ENCODE measurements at places on chromosomes 6 and 20.
A peak's percentile ranks its signal among the peaks of the same experiment; 100 is the strongest.

GRCh38 chr6:151263967-151264366 is 24.2 kb downstream of the AKAP12 start:
- DNase-seq: no peak

- DNase-seq: no peak
Measured at GRCh38 chr6:15623276-15624116, 39.3 kb downstream of the DTNBP1 start.

GRCh38 chr20:20304942-20305341 is 63.0 kb upstream of the INSM1 start:
- DNase-seq: no peak

- DNase-seq: no peak
Measured at GRCh38 chr6:158487495-158487894, 72.4 kb upstream of the TMEM181 start.

- no peak for DNase-seq
Measured at GRCh38 chr6:56852260-56853010, 102.5 kb upstream of the BEND6 start.

DNA sequence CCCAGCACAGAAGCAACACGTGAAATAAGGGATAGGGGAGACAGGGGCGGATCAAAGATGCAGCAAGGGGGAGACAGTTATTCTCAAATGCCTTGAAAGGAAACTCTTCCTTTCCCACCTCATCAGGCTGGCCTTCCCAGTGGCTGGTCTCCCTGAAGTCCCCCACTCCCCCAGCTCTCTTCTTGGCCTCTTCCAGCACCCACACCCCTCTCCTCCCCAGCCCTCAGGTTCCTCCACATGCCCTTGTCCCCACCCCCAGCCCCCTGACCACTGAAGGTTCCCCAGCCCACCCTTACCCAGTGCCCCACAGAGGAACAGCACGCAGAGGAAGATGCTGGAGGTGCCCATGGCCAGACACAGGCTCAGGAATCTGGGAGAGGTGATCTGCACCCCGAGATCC is 1.7 kb upstream of the LY6G6D start:
- no peak for DNase-seq

GRCh38 chr20:51388227-51388626 is 154.3 kb downstream of the NFATC2 start:
- no peak for DNase-seq

GRCh38 chr6:107504270-107505026 is 14.5 kb downstream of the SOBP start:
- DNase-seq: no peak

DNA sequence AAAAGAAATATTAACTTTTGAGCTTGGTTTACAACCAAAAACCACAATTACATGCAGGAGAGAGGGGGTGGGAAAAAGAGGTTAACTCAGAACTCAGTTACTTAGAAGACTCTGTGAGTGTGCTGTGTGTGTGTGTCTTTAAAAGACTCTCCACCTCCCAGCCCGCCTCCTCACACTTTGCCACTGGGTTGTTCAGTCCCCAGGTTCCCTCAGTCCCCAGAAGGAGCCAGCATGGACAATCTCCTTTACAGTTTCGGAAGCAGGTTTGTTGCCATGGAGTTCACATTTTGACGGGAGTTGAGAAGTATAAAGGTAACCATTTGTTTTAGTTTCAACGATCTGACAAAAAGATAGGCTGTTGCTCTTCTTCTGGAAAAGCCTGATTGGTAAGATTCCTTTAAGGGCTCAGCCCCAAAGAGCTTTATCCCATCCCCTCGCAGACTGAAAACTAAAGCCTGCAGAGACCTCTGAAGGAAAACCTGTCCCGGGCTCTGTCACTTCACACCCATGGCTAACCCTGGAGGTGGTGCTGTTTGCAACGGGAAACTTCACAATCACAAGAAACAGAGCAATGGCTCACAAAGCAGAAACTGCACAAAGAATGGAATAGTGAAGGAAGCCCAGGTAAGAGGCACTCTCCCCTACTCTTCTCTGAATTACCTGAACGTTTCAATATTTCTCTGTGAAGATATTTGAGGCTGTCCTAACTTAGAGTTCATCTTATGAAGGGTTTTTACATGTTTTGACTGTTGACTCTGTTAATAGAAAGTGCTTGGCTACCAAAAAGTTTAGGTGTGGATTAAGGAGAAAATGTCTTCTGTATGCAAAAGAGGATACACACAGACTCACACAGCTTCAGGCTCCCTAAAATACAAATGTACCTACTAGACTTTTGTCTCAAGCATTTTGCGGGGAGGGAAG is at the start of gene SPTLC3:
Gene SPTLC3 (plus strand): TSS at position 212 of the 921 bp plus-strand sequence. CDS start 296 bp downstream, at position 508.
- peak; percentile 52 for DNase-seq

- DNase-seq: no peak
Measured at GRCh38 chr6:95143408-95144180, 433.7 kb upstream of the MANEA start.
